GM12891 (cell line): ENCODE measurements at places on chromosomes 6 and 20.
A peak's percentile ranks its signal among the peaks of the same experiment; 100 is the strongest.

DNA sequence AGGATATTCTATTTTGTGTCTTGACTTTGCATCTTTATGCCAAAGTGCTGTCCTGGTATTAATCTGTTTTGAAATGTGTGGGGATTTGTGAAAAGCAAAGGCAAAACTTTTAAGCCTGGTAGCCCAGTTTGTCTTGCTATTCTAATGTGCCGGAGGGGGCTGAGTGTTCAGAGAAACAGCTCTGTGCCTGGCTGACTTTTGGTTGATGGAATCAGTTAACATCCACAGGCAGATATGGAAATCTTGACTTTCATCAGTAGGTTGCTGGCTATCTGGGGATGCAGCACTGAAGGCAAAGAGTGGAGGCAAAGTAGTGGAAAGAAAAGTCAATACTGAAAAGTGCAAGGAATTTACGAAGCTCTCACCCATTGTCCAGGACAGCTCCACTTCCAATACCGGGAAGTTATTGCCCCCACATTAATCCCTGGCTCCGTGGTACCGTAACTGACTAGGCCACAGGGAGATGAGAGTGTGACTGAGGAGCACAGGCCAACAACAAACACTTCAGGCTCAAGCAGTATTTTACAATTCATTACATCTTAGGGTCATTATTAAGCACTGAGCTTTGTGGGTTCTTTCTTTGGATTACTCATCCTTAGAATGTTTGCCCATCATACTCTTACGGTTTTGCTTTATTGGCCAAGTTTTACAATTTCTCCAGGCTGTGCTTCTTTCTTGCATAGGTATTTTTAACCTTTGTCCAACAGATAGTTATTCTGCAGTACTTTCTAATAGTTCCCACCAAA is 164.6 kb downstream of the MTFR2 start:
- no peak for DNase-seq

DNA sequence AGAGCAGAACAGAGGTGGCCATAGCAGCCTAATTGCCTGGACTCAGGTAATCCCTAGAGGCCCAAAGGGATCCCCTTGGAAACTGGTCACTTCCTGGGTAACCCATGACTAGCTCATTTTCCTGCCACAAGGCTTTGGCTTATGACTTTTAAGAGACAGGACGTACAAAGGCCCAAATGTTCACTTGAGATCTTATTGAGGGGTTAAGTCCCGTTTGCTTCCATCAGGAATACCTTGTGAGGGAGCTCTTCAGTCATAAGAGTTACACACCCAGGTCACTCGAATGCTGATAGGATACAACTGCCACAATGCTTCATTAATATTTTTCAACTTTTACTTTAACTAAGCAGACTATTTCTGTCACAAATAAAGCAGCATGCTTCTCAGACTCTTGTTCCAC is 51.7 kb downstream of the TMEM170B start:
- DNase-seq = no peak

GRCh38 chr6:157570752-157571151 is 189.8 kb downstream of the ZDHHC14 start:
- no peak for DNase-seq

- DNase-seq = no peak
Measured at GRCh38 chr6:113598786-113599185, 258.4 kb upstream of the MARCKS start.

- no peak for DNase-seq
Measured at GRCh38 chr6:80319196-80319595, 212.7 kb downstream of the BCKDHB start.

DNA sequence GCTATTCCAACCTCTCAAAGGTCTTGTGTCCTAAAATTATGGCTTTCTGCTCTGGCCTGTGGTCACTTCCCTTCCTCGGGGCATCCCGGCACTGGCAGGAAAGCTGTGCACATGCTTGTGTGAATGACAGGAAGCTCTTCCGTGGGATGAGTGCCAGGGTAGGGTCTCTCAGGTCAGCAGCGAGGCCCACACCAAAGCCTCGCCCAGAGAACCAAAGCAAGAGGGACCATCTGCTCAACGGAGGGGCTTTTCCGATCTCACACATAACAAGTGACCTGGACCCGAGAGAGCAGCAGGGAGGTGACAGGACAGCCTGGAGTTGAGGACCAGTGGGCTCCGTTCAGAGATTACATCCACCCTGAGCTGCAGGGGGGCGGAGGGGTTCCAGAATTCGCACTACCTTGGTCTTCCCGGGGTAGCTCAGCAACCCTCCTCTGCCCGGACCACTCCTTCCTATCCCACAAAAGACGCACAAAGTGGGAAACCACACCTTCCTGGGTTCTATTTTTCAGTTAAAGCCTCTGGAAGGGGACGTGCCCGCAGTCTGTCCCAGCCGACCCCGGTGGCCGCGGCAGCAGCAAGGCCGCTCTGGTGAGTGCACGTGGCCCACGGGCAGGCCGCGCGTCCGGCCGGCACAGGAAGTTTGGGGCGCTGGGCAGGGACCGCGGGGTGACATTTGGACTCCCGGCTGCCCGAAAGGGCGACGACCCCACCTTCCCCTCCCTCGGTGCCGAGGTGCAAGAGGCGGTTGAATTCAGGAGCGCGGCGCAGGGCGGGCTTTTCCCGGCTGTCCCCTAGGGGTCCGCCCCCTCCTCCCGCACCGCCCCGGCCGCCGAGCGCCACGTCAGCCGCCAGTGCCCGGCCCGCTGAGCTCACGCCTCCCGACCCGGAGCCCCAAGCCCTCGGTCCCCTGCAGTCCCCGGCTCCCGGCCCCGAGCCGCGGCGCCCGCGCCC is 988 bp downstream of the TXNDC5 start:
- DNase-seq = peak; percentile 53

GRCh38 chr6:32110632-32111031 is 1.5 kb upstream of the TNXB start:
- DNase-seq = no peak

GRCh38 chr6:3766214-3766613 is 14.7 kb upstream of the PXDC1 start:
- DNase-seq = no peak

DNA sequence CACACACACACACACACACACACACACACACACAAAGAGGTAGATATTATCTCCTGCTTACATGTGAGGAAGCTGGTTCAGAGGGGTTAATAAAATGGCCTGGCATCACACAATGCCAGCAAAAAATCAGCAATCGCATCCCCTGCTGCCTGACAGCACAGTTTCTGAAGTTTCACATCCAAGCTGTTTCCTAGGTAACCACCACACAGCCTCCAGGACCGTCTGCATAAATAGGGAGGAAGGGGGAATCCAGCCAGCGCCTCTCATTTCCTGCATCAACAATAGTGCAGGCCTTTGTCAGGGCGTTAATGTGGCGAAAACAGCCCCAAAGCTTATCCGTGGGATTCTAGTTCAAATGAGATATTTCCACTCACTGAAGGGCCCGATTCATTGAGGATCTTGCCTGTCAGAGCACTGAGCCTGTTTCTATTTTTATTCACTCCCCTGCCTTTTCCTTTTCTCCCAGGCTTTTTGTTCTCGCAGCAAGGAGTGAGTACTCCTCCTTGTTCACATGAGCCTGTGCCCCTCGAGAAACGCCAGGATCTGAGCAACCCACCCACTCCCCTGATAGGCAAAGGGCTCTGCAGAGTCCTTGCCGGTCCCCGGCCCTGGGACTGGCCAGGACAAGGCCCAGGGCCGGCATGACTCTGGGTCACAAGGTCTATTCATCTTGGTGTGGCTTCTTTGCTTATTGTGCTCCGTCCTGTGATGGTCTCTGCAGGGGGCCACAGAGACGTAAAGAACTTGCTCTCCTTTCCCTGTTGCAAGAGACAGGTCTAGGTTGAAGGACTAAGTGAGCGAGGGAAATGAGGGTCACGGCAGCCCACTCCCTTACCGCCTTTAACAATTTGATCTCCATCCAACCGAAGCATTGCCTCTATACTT is 32.7 kb downstream of the TUBB2B start:
- no peak for DNase-seq

GRCh38 chr20:48120120-48120519 is 334.8 kb upstream of the SULF2 start:
- DNase-seq = no peak

DNA sequence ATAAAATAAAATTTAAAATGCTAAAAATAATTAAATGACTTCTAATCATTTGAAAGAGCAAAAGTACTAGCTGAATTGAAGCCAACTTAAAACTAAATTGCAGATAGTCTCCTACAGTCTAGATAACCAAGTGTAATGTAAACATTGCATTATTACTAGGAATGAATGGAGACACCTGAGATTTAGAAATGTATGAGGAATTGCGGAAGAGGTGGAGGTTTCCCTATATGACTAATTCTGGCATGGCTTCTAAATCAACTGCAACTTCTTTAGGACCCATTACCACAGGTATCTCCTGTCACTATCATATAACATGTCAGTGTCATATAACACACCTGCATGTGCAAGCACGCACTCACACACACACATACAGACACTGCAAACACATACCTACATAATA is 13.2 kb upstream of the GPR6 start:
- DNase-seq = no peak

DNA sequence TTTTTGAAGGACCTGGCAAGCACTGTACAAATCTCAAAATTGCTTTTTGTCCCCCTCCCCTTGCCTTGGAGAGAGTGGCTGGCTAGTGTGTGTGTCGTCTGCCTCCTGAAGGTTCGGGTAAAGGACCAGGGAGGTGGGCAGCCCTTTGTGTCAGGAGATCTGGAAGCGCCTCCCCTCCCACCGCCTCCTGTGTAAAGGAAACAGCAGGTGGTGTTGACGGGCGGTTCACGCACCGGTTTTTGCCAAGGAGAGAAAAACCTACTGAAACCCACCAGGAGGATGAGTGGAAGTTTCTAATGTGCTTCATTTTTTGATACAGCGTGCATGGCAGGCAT is 1.2 kb downstream of the ENTPD6 start:
- DNase-seq = no peak

GRCh38 chr6:161414180-161414579 is 140.3 kb upstream of the AGPAT4 start:
- DNase-seq = no peak

- DNase-seq = no peak
Measured at GRCh38 chr6:121816906-121817540, 381.6 kb downstream of the GJA1 start.

- DNase-seq = no peak
Measured at GRCh38 chr6:81172056-81172740, 580.3 kb downstream of the TENT5A start.

- DNase-seq = no peak
Measured at GRCh38 chr6:43806043-43806757, 36.2 kb downstream of the VEGFA start.

GRCh38 chr6:85945459-85946185 is 302.9 kb upstream of the SYNCRIP start:
- DNase-seq = no peak

DNA sequence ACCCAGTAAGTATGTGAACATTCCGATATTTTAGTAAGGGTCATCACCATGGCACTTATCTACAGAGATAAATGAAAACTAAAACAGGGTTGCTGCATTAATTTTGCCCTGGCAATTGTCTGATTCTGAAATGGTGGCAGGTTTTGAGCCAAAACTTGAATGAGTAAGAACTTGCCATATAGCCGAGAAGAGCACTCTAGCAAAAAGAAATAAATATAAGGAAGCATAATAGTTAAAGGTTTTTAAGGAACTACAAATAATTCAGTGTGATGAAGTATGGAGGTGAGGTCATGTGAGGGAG is 68.5 kb upstream of the BTN3A2 start:
- no peak for DNase-seq

- DNase-seq = no peak
Measured at GRCh38 chr6:158374020-158374419, 61.8 kb downstream of the TULP4 start.

DNA sequence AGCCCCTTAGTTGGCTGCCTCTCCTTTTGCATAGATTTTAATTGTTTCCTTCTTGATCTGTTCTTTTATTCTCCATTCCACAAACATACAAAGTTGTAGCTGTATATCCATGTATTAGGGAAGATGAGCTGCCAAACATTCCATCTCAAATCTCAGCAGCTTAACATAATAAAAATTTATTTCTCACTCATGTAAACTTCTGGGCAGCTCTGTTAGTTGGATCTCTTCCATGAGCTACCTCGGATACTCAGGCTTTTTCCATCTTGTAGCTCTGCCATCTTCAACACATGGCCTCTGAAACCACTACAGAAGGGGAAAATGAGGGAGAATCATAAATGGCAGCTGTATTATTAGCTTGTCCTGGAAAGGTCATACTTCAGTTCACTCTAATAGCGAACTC is 149.4 kb upstream of the BMP2 start:
- DNase-seq = no peak

DNA sequence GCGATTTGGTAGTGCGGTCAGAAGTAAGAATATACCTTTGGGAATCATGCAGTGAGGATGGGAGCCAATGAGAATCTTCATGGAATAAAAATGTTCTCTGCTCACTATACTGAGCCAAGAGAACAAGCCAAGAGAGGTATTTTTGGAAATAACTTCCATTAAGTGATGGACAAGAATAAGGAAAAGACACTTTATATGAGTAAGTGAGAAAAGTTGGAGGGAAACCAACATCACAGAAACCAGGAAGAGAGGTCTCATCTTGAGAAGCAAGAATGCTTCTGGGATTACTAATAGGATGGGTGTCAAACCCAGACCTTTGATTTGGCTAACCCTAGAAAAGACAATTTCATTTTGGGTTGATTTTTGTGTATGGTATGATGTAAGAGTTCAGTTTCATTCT is 181.2 kb upstream of the JAG1 start:
- DNase-seq = no peak

GRCh38 chr20:62404761-62405107 is 2.4 kb downstream of the CABLES2 start:
- DNase-seq = no peak

GRCh38 chr6:45116714-45117410 is 211.3 kb upstream of the RUNX2 start:
- no peak for DNase-seq

DNA sequence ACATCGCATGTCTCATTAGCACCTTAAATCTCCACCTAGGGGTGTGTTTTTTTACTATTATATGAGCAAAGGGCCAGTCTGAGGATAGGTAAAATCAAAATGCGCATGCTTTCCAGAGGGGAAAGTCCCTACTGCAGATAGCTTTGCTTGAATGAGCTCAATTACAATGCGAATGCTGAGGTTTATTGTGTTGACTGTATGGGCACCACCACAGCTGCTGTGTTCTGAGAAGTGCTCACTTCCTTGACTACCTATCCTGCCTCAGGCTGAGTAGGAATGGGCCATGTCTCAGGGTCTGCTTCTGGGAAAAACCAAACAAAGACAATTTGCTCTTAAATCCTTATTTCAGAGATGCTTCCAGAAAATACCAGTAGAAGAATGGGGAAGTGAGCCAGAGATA is 36.6 kb downstream of the MOCS1 start:
- DNase-seq = no peak

GRCh38 chr6:122066200-122066599 is 333.3 kb upstream of the HSF2 start:
- no peak for DNase-seq
